Activated CD4-positive, alpha-beta T cell treated with anti-CD3 and anti-CD28 coated beads for 1 hour (primary cell): ENCODE measurements at places on chromosomes 2 and 18.

- no peak for DNase-seq
These were observed 23.9 kb downstream of the CLIP4 start for GRCh38 chr2:29139152-29139551.

GRCh38 chr2:110713513-110714362, 18.6 kb upstream of the ACOXL start:
- DNase-seq, result no peak

DNA sequence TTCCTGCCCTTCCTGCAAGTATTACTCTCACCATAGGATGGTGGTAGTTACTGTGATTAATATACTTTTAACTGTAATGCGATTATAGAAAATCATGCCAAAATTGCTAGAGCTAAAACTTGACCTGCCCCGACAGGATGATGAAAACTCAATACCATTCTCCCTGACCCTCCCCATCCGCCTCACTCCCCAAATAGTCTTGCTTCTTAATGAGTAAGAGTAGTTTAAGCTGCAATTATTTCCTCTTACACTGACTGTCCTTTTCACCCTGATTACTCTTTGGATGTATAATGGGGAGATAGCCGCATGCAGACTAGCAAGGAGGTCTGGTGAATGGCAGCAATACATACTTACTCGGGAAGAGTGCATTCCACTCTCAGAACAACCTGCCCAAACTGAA, 269.6 kb upstream of the SIX3 start:
- DNase-seq, result no peak

DNA sequence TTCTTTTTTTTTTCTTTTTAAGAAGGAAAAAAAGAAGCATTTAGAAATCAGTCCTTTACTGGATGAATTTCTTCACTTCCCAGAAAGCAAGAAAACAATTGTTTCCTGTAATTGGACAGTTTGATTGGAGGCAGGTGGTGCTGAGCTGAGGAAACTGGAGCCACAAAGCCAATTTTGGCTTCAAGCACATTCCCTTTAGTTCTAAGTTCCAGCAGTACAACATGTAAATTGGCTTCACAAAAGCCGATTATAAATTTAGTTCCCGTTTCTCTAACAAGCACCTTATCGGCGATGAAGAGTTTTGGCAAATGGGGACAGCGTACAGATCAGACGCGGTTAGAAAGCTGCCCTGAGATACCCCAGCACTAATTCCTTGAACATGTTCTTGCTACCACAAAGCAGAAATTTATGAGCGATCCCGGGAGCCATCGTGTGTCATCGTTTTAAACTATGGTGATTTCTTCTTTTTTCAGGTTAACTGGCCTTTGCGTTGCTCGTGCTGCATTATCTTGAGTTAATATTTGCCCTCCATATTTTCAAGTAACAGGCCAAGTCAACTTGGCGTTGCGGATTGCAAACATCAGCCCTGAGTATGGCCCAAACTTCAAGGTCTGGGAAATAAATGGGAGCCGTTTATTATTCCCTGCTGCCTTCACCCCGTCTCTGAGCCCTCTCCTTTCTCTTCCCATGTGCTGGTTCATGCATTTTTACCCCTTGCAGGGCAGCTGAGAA, 190.4 kb upstream of the ID2 start:
- no peak for DNase-seq

DNA sequence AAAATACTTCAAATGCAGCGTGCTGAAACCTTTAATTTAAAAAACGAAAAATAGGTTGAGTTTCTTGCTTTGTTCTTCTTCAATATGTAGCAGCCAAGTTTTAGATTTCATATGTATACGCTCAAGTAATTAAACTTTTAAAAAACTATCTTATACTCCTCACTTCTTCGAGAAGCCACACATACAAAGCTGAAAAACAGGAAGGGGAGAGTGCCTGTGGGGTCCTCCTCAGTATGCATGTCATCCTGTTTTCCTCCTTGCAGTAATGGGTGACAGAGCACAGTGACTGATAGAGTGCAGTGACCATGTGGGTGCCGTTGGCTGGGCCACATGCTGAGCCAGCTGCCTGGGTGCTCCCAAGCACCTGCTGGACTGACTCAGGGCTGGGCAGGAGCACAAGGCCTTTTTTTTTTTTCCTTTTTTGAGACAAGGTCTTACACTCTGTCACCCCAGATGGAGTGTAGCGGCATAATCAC, 33.3 kb downstream of the UXS1 start:
- no peak for DNase-seq

- no peak for DNase-seq
These were observed 2.2 kb upstream of the PARD3B start for GRCh38 chr2:204542982-204543608.

GRCh38 chr2:217208867-217209266, 349.0 kb upstream of the TNP1 start:
- DNase-seq, result no peak

- DNase-seq, result no peak
These were observed 68.6 kb downstream of the ZC3H6 start for GRCh38 chr2:112343827-112344585.
